Stimulated activated CD8-positive, alpha-beta memory T cell treated with anti-CD3 and anti-CD28 coated beads, Interleukin-4, amount 100 ng/mL, for 4 hours (primary cell): ENCODE measurements at places on chromosomes 7 and 10.

DNA sequence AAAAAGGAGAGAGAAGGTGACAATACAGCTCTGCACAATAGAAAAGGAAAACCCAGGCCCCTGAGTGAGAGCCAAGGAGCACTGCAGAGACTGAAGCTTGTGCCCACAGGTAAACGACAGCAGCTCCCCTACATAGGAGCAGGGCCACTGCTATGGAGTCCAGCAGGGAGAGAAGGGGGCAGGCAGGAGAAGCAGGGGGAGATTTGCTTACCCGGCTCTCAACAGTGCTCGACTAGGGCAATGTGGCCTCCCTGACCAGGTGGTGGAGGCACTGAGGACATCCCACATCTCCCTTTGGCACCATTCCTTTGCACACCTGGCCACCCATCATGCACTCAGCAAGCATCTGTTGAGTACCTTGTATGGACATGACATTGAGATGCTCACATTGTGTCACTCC lies 153.0 kb downstream of the EVX1 start:
- no peak for DNase-seq

DNA sequence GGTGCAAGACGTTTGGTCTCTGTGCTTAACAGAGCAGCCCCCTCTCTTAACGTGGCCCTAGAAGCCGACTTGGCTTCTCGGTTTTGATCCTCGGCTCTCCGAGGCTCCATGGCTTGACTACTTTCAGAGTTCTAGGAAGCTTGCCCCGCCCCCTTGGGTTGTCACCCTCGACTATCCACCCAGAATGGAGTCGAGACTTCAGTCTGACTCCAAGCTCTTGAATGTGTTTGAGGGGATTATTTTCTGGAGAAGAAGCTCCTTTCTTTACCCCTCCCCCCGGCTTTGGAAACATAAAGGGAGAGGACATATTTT lies 448 bp downstream of the SEC24C start:
- peak; percentile 11 for DNase-seq

GRCh38 chr7:19116121-19117090 lies 1.0 kb downstream of the TWIST1 start:
- no peak for DNase-seq

DNA sequence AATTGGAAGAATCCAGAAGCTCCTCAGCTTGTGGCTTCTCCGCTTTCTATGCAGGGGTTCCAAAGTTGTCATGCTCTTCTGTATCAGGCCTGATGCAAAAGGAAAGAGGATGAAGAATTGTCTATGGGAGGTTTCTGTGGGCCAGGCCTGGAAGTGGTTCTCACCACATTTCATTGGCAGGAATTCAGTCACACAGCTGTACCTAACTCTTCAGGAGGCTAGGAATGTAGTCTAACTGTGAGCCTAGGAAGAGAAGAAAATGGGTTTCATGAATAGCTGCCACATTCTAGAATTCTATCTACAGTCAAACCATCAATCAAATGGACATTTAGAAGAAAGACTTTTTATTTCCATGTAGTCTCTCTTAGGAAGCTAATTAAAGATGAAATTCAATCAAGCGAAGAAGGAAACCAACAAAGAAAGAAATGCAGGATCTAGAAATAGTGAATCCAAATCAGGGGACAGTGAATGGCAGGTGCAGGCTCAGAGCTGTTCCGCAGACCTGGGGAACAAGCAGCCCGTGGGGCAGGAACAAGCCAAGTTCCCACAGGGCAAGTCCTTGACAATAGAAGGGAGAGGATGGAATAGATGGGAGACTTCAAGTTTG lies 25.4 kb upstream of the USP6NL start:
- no peak for DNase-seq

DNA sequence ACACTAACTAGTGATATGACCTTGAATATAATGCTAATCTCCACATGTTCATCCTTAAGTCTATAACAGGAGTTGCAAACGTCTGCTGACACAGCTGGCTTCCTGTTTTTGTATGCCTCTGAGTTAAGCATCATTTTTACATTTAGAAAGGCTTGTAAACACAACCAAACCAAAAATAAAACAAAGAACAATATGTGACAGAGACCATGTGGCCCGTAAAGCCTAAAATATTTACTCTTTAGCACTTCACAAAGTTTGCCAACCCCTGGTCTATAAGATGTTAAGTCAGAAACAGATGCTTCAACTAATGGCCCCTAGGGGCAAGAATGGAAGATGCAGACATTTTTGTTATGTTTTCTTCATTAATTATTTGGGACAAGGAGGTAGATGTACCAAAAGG lies 109.3 kb downstream of the CPEB3 start:
- no peak for DNase-seq

GRCh38 chr10:114304571-114305421 lies 65.7 kb downstream of the VWA2 start:
- peak; percentile 19 for DNase-seq

DNA sequence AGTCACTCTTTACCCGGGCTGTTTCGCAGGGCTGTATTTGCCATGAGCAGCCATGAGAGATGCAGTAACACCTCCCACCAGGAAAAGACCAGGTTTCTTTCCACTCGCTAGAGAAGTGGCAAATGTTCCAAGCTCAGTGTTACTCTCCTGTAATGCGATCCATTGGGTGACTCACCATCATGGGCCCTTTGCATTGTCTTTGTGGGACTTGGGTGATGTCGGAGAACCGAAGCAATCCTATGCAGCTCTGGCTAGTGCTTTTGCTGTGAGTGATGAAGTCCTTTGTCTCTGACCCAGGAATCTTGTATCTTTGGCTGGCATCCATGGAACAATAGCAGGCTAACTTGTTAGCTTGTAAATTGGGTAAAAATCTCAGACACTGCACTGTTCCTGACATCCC lies 40.0 kb downstream of the GHRHR start:
- DNase-seq: no peak

- no peak for DNase-seq
Observed at GRCh38 chr10:52121688-52122087, 192.4 kb upstream of the DKK1 start.

DNA sequence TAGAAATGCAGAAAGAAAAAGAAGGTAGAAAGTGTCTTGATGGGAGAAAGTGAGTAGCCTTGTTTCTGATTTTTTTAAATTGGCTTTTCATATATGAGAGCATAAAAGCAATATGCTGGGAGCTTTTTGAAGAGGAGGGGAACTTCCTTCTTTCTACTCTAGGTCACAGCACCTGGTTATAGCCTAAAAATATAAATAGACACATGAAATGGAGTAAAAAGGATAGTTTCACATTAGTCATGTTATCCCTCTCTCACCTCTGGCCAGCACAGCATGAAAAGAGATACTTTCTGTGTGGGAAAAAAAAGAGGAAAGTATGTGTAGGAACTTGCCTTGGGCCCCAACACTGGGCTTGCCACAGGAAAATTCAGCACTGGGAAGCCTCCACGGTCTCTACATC lies 292.2 kb upstream of the ZWINT start:
- no peak for DNase-seq

DNA sequence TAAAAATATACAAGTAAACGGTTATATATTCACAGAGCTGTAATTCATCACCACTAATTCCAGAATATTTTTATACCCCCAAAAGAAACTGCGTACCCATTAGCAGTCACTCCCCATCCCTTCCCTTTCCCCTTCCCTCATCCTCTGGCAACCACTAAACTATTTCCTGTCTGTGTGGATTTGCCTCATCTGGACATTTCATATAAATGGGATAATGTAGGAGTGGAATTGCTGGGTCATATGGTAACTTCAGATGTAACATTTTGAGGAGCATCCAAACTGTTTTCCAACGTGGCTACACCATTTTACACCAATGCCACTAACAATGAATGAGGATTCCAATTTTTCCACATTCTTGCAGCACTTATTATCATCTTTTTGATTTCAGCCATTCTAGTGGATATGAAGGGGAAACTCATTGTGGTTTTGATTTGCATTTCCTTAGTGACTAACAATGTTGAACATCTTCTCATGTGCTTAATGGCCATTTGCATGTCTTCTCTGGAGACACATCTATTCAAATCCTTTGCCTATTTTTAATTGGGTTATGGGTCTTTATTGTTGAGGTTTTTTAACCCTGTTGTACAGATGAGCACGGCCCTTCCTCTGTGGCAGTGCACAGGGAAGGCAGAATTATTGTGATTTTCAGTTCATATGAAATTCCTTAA lies 79.2 kb downstream of the RBM20 start:
- no peak for DNase-seq

DNA sequence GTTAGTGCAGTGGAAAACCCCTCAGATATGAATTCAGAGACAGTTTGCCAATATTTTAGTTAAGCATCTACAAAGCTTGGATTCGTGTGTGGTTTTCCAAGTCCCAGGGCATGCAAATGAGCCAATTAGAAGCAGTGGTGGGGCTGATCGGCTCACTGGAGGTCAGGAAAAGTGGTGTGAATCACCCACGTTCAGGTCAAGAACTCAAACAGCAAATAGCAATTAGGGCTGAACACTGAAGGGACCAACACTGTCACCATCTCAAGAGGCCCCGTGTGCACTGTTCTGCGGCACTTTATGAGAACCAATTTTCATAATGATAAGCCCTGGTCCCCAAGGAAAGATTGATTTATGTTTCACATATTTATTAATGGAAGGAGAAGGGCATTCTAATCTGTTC lies 68.9 kb downstream of the ADARB2 start:
- DNase-seq: no peak

DNA sequence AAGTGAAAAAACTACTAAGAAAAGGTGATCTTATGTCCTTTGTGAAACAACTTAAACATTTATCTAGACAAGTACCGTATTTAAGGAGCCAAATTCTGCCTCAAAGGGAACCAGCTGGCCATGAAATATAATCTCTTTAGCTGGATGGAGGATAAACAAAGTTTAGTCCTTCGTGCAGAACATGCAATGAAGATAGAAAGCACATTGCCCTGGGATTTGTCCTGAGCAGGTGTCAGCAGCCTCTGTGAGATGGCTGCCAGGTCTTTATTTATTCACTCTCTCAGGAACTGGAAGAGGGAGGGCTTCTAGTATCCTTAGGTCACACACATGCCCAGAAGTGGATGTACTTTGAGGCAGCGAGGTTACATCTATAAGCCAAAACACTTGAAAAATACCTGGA lies 57.4 kb upstream of the CASD1 start:
- no peak for DNase-seq

DNA sequence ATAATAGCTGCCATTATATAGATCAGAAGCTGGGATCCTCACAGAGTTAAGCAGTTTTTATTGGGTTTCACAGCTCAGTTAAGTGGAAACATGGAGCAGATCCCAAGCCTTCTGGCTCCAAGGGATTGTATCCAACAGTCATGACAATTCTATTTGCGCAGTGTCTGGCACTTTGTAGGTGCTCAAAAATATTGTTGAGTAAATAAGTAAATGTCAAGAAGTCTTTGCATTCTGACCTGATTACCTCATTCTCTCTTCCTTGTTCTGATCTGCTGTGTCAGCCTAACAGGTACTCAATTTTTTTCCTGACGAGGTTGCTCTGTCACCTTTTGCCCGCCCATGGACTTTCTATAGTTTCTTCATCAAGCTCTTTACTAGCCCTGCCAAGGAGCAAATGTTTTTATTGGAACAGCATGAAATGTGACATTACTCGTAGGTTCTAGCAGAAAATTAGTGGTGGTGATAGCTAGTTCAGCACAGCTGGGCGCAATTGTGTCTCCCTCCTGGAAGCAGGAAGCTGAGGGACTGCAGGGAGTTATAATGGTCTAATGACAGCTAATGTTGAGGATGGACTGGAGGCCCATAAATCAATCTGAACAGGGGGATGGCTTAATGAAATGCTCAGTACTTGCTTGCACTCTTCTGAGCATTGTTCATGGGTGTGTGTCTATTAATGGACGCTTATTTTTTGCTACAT lies 680.2 kb downstream of the CCSER2 start:
- DNase-seq: no peak

- DNase-seq: no peak
Observed at GRCh38 chr7:1022356-1022755, 22.0 kb upstream of the GPR146 start.

- no peak for DNase-seq
Observed at GRCh38 chr7:96728139-96728538, 18.5 kb upstream of the SEM1 start.

DNA sequence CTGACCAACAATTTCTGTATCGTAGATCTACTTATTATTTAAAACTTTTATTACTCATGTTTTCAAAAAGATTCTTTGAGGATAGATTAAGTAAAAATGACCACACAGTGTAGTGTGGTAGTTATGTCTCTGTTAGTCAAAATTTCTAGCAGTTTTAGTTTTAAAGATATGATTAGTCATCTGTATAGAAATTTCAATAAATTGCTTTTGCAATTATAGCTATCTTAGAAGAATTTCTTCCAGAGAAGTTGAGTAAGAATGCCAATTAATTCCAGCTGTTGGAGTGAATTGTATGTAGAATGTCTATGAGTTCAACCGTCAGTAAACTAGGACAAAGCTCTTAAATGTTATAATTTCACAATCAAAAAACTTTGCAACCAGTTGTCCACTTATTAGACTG lies 229.7 kb downstream of the CDK14 start:
- DNase-seq: no peak

- DNase-seq: no peak
Observed at GRCh38 chr10:116888380-116889055, 39.2 kb downstream of the ENO4 start.

GRCh38 chr7:40972426-40972825 lies 730.5 kb downstream of the INHBA start:
- DNase-seq: no peak

DNA sequence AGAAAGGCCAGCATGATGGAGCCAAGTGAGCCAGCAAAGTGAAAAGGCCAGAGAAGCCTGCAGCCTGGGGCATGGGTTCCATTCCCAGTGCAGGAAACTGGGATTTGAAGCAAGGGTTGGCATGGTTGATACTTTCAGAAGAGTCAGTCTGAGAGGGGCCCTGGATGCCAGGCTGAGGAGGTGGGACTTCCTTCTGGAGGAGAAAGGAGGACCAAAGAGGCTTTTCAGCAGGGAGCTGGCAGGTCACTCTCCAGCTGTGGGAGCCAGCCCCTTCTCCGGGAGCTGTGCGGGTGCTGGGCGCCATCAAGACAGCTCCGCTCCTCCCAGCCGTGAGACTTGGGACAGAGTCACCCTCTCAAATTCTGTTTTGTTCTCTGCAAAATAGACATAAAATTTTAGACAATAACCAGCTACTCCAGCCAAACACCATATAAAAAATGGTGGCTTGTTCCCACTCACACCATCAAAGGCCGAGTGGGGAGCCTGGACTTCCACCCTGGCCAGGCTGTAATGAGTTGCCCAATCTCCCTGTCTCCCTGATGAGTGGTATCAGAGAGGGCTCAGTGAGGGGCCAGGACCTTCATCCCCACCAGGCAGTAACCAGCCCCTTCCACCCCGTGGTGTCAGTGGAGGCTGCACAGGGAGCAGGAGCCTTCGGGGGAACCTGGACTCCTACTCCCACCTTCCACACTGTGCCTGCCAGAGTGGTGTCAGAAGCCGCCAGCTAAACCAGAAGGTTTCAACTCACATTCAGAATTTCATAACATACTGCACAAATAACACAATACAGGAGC lies 133.6 kb upstream of the RET start:
- no peak for DNase-seq

- no peak for DNase-seq
Observed at GRCh38 chr7:70005891-70006260, 407.6 kb downstream of the AUTS2 start.

DNA sequence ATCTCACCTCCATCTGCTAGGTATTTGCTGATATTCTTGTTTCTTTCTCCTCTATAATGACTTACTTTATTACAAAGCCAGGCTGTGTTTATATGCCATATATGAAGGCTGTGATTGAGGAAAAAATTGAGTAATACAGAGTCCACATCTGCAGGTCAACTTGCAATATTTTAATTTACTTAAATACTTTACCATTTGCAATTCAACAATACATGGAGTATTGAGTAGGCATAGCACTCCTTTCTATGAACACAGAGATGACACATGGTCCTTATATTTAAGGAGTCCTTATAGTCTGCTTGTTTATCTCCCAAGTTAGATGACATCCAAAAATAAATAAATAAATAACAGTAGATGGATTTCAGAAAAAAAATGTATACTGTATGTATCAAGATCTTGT lies 96.4 kb downstream of the LRRC18 start:
- DNase-seq: no peak
